Glomerular endothelial cell (primary cell): ENCODE measurements at places on chromosomes 16 and 17. TPM values are rescaled to one million over a fixed set of nuclear protein-coding genes. Genes with fewer than 3 reads are reported as not detected.

Gene SLC5A11
- total RNA-seq: 0.29 TPM in 1 of 2 replicates, not detected in the other

Gene TXNL4B
- 6.0 and 6.2 TPM in 2 replicates for total RNA-seq

Gene C17orf50
- total RNA-seq: not detected in 2 replicates

Gene C16orf92
- not detected in 2 replicates for total RNA-seq

Gene KCNAB3
- 0.12 and 2.1 TPM in 2 replicates for total RNA-seq

Gene GDPD1
- 3.0 and 6.3 TPM in 2 replicates for total RNA-seq

Gene ABCA9
- 0.15 and 1.8 TPM in 2 replicates for total RNA-seq

Gene SHISA9
- 0.47 and 1.8 TPM in 2 replicates for total RNA-seq

Gene HAP1
- 0.99 TPM in 1 of 2 replicates, not detected in the other for total RNA-seq

Gene SPSB3
- total RNA-seq: 36.2 and 63.6 TPM in 2 replicates

Gene SMIM22
- not detected in 2 replicates for total RNA-seq

Gene ZDHHC1
- total RNA-seq: 18.3 and 23.7 TPM in 2 replicates

Gene TNFRSF17
- total RNA-seq: not detected in 2 replicates

Gene EME2
- total RNA-seq: 6.1 and 8.8 TPM in 2 replicates

Gene MED31
- 12.0 and 15.7 TPM in 2 replicates for total RNA-seq

Gene CDRT15L2
- not detected in 2 replicates for total RNA-seq

Gene KRTAP4-3
- not detected in 2 replicates for total RNA-seq

Gene CCL7
- 3.5 TPM in 1 of 2 replicates, not detected in the other for total RNA-seq

Gene TEX19
- not detected in 2 replicates for total RNA-seq

Gene CCL13
- not detected in 2 replicates for total RNA-seq

Gene TMEM238L
- not detected in 2 replicates for total RNA-seq

Gene C1QTNF1
- 5.5 and 7.3 TPM in 2 replicates for total RNA-seq

Gene PPP1R1B
- not detected in 2 replicates for total RNA-seq

Gene ZG16B
- total RNA-seq: 0.99 TPM in 1 of 2 replicates, not detected in the other
